ENCODE measurements at places on chromosomes 6 and 20.

DNA sequence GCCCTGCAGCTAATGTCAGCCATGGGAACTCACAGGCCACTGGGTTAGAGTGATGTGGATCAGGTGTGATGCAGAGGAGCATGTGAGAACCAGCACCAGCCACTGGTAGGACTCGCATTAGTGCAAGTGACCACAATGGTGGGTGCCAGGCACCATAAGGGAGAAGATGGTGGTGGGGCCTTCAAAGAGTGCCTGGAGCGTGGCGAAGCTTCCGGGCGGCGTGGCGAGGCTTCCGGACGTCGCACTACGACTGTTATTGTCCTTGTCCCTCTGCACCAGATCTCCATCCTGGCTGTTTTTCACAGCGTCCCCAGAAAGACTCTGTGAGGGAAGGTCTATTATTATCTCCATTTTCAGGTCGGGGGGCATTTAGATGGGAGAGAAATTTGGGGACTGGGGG, 43.9 kb downstream of the C20orf203 start:
- DNase-seq: no peak

- no peak for DNase-seq
Measured at GRCh38 chr20:48153523-48153922, 368.2 kb upstream of the SULF2 start.

DNA sequence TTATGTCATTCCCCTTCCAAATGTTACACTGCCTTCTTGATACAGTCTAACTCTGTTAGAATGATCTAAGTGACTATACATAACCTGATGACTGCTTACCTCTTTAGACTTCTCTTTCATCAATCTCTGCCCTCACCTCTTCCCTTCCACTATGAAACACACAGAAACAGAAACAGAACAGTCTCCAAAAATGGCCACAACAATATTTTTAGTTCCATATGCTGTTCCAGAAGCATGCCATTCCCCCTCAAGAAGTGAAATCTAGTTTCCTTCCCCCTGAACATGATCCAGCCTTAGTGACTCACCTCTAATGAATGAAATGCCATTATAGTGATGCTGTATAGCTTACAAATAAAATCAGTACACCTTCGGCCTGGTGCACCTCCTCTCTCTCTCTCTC, 229.3 kb upstream of the TENT5A start:
- no peak for DNase-seq

DNA sequence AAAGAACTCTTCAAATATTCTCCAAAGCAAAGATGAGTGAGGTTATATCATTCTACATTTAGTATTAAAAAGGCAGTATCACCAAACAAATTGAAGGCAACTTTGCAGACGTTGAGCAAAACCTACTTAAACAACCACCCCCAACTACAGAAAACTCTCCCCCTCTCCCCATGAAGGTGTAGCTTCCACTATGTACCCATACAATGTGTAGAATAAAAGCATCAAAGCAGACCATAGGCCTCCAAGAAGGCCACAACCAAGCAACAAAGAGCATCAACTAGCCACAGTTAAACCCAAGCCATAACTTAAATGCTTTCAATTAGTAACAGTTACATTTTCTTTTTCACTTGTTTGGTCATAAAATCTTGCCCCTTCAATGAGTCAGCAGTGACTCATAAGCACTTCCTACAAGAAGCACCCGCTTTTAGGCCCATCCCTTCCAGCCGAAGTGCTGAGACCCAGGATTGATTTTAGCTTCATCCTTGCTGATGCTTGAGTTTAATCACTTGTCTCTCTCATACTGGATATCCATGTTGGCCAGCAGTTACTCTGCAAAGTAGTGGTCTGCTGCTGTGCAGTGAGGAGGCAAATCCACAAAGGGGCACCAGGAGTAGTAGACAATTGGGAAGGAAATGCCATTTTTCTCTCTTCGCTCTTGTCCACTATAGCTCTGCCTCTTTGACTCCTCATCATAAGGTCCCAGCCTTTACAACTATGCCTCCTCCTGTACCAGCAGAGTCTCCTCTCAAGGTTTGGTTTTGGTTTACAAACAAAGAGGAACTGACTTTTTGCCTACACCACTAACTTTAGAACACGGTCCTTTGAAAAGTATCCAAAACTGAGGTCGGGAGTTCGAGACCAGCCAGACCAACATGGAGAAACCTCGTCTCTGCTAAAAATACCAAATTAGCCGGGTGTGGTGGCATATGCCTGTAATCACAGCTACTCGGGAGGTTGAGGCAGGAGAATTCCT, 8.4 kb upstream of the NUP153 start:
- no peak for DNase-seq

GRCh38 chr6:118789419-118789818, 104.5 kb upstream of the ASF1A start:
- no peak for DNase-seq

All from NCI-H1930 (cell line).